Activated naive CD4-positive, alpha-beta T cell treated with anti-CD3 and anti-CD28 coated beads for 36 hours (primary cell): ENCODE measurements at places on chromosomes 6 and 20. TPM values are rescaled to one million over a fixed set of nuclear protein-coding genes. Genes with fewer than 3 reads are reported as not detected.

The EDEM2 gene
- 15.8 TPM for total RNA-seq

The KHDRBS2 gene
- not detected for total RNA-seq

GRCh38 chr6:168258795-168259194 is 60.8 kb downstream of the DACT2 start:
- no peak for DNase-seq

The RSPH3 gene
- total RNA-seq: 3.0 TPM

The FAM162B gene
- total RNA-seq: not detected

DNA sequence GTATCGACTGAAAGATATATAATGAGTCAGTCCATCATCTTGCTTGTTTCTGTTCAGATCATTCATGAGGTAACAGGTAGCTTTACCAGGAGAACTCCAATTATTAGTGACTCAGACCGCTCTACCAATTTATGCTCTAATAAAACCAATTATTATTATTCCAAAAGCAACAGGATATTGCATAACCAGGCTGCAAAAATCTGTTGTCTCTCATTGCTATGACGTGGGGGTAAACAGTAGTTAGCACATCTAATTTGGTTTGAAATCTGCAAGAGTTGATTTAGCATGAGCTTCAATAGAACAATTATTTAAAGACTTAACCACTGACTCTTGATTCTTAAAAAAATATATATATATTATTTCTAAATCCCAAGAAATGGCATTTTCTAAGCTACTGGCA is 90.9 kb upstream of the MAP7 start:
- DNase-seq: no peak

- DNase-seq: peak; percentile 62
Measured at GRCh38 chr20:58660855-58661597, 9.9 kb downstream of the STX16 start.

- no peak for DNase-seq
Measured at GRCh38 chr20:15556869-15557268, 1016.4 kb downstream of the KIF16B start.

DNA sequence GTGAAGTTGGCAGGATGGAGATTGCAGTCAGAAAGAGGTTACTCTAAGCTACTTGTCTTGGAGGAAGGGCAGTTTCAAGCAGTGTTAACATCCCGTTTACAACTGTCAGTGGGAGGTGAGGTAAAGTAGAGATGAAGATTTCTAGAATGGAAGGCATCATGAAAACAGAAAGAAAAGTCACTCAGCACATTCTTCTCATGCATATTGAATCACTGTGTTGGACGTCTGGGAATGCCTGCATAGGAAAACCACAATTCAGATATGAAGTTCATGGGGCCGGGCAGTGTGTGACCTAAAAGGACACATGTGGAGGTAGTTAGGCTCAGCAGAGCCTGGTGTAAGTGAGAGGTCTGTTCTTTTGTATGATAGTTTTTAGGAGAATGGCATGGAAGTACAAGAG is 73.5 kb upstream of the LAMP5 start:
- no peak for DNase-seq

- no peak for DNase-seq
Measured at GRCh38 chr6:25359191-25359861, 80.2 kb downstream of the CARMIL1 start.

DNA sequence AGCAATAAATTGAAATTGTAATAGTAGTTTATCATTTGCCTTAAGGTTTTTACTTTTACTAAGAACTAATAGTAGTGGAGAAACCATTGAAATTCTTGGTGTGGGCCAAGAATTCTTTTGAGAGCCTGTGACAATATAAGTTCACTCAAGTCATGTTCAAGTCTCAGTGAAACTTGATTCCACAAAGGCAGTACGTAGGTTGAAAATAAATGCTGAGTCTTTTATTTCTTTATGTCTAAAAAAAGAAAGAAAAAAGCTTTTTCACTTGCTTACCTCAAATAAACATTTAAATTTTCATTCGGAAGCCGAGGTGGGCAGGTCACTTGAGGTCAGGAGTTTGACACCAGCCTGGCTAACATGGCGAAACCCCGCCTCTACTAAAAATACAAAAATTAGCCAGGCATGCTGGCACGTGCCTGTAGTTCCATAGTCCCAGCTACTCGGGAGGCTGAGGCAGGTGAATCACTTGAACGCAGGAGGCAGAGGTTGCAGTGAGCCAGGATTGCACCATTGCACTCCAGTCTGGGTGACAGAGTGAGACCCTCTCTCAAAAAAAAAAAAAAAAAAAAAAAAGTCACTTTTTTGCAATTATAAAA is 57.8 kb upstream of the NELFCD start:
- DNase-seq: no peak

- DNase-seq: peak; percentile 89
Measured at GRCh38 chr6:31441365-31442267, 38.2 kb downstream of the MICA start.

The PAQR8 gene
- total RNA-seq: 6.8 TPM

The CALHM4 gene
- not detected for total RNA-seq

The CRIP3 gene
- total RNA-seq: 3.1 TPM

- DNase-seq: peak; percentile 20
Measured at GRCh38 chr6:16136091-16136490, 7.2 kb downstream of the MYLIP start.

GRCh38 chr20:47276851-47277534 is 79.5 kb downstream of the ZMYND8 start:
- no peak for DNase-seq

GRCh38 chr6:168416531-168416930 is 24.5 kb upstream of the SMOC2 start:
- DNase-seq: no peak

The ANKRD66 gene
- not detected for total RNA-seq

GRCh38 chr6:111068866-111069234 is 18.5 kb upstream of the SLC16A10 start:
- DNase-seq: no peak

DNA sequence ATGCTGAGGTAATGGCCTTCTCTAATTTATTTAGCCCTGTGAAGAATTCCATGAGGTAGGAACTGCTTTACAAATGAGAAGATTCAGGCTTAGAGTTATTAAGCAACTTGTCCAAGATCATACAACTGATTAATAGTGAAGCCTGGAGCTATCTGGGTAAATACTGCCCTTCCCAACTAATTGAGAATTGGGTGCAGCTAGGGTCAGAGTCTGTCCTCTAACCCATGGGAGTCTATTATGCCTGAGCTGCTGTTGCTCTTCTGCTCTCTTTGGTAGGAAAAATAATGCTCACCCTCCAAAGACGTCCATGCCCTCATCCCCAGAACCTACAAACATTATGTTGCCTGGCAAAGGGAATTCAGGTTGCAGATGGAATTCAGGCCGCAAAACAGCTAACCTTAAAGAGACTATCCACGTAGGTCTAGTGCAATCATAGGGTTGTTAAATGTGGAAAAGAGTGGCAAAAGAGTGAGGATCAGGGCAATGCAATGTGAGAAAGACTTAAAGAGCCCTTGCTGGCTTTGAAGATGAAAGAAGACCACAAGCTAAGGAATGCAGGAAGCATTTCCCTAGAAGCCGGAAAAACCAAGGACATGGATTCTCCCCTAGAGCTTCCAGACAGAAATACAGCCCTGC is 90.1 kb downstream of the SPTLC3 start:
- no peak for DNase-seq

The LY6G6D gene
- total RNA-seq: not detected

The DPPA5 gene
- not detected for total RNA-seq

The MICB gene
- 21.4 TPM for total RNA-seq

The PLEKHG1 gene
- total RNA-seq: 11.1 TPM
